ENCODE measurements at places on chromosomes 5 and 9.

DNA sequence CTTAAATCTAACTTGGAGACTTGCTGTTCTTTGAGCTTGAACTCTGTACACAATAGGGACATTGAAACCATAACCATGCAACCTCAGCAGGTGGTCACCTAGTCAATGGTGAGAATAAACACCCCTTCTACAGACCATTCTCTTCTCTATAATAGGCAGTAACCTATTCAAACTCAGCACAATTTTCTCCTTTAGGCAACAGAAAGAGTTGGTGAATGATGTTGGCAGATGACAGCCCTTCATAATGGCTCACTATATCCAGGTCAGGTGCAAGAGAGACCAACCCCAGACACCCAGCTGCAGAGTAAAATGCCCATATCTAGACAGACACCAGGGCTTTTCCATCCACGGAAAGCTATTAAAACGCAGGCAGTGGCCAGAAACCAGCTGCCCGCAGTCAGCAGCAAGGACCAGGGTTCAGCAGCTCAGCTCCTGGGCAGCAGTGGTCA is 106.7 kb downstream of the SERINC5 start:
- DNase-seq: no peak

DNA sequence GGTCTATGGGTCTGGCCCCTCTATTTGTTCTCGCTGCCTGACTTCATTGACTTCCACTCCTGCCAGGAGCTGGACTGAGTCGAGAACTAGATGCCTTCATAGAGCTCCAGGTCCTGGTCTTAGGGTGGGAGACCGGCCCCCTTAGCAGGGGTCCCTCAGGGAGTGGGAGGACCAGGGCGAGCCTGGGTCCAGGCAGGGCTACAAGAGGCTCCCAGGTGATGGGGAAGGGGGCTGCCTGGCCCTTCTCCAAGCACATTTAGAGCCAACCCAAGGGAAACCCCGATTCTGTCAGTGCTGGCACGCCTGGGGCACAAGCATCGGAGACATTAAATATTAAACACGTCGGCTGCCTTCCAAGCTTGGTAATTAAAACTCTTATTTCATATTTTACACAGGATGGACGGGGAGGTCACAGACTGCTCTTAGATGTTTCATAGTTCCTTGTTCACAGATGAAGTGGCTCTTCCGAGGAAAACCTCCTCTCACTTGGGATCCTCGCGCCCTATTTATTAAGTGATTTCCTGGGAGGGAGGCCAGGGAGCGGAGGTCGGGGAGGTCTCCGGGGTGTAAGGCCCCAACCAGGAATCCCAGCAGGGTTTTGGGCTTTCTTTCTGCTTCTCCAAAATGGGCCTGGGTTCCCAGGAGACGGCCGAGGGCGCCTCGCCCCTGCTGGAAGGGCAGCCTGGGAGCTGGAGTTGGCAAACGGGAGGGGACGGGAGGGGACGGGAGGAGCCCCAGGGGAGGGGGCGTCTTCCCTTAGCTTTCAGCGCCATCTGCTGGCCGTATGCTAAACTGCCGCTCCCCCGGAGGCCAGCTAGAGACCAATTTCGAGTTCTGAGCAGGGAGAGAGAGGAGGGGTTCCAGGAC is 23.4 kb upstream of the ZBTB43 start:
- DNase-seq: no peak

DNA sequence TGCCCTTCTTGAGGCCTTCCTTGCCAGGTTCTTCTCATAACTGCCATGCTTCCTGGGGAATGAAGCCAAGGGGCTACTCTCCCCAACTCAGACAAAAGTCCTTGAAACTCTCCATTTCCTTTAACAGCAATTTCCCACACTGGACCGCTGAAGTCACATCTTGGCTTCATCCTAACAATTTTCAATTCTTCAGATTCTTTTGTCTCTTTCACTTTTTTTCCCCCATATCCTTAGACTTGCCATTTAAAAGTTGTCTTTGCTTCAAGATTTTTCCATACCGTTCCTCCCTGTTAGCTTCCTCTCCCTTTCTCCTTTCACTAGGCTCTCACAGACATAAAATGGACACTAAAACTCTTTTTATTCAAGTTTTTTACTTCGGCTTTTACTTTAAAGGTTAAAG is 93.1 kb upstream of the ITGA1 start:
- no peak for DNase-seq

- no peak for DNase-seq
Observed at GRCh38 chr9:35322075-35322885, 160.5 kb downstream of the UNC13B start.

DNA sequence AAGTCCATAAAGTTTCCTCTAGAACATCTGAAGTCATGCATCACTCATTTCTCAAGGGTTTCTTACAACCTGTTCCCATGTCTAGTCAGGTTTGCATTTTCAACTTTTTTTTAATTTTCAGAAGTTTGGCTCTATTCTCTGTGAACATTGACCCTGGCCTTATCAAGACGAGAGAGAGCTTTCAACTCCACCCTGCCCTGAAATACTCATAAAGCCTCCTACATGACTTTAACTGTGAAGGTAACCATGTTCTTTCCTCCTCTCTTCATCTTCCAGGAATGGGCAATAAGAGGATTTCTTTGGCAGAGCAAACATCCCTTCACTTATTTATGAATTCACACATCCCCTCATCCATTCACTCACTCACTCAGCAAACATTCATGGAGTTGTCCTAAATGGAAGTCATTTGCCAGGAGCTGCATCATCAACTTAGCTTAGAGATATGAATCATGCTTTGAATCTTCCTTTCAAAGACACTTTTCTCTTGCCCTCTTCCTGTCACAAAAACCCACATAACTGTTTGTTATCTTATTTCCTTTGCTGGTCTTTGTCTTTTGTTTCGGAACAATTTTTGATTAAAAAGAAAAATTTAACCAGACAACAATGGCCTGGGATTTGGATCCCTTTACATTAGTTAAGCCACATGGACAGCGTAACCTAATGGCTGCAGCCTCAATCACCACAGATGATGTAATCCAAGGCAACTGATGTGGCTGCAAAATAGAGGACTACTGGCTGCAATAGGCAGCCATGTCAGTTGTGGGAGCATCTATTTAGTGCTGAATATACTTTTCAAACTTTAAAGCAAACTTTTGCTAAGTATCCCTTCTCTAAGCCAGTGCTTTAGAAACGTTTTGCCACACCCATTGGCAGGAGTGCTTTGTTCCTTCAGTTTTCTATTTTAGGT is 43.0 kb upstream of the GNAQ start:
- DNase-seq: no peak

GRCh38 chr9:38339087-38339486 is 53.4 kb upstream of the ALDH1B1 start:
- no peak for DNase-seq

GRCh38 chr9:94847486-94847885 is 121.0 kb downstream of the AOPEP start:
- no peak for DNase-seq

DNA sequence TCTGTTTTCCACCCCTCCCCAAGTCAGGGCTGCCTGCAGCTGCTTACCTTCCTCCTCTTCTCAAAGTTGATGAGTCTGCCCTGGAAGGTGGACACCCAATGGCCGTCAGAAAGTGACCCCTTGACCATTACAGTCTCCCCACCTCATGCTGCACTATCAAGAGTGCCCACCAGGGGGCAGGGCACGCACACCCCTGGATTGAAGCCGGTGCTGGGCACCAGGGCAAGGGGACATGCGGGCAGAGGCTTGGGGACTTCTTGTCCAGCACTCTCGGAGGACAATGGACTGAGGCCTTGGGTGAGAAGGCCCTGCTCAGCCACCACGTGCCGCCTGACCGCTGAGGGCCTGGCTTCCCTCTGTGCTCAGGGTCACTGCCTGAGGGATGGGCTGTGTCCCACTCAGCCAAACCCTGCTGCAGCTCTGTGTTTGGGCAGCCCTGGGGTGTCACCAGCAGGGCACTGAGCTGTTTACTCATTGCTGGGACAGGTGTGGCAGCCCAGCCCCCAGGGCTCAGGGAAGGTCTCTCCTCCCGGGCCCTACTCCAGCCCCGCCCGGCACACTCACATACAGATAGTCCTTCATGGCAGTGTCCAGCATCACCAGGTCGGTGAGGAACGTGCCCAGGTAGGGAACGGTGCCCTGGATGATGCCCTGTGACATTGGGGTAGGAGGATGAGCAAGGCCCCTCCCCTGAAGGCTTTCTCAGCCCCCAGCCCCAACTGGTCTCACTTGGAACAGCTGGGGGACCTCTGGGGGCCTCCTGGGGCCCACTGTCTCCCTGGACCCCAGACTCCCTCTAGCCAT is 17.7 kb downstream of the RALGDS start:
- DNase-seq: no peak

DNA sequence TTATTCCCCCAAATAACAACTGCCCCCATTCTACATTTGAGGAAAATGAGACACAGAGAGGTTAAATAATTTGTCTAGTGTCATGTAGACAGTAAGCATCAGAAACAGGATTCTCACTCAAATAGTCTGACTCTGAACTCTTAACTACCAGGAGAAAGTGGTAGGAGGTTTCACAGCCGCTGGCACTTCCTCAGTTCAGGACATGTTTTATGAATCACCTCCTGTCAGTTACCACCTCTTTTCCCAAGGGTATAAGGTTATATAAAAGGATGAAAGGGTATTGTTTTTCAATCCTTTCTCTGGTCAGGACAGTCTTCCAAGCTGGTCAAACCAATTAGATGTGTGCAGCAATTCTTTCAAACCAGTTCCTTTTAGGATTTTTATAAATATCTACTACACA is 52.1 kb downstream of the TSSK1B start:
- no peak for DNase-seq

GRCh38 chr9:137460363-137461315 is 1.5 kb upstream of the NSMF start:
- no peak for DNase-seq

GRCh38 chr5:155556700-155557099 is 543.1 kb downstream of the KIF4B start:
- no peak for DNase-seq

DNA sequence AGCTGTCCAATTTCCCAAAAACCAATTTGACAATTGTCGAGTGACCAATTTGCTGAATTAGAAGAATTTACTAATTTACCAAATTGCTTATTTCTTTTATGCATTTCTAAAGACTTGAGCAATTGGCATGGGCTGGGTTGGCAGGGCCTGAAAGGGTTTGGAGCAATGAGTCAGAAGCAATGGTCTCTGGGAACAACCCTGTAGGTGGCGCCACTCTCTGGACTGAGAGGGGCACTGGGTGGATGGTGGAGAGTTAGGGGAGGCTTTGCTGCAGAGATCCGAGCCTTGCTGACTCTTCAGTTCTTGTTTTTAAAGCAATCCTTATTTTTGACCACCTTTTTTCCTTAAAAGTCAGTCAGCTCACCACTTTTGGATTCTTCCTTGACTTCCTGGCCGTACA is 71.5 kb upstream of the RPS23 start:
- no peak for DNase-seq

GRCh38 chr9:19409401-19410194 is 789 bp downstream of the ACER2 start:
- no peak for DNase-seq

- DNase-seq: no peak
Observed at GRCh38 chr9:17185481-17186029, 50.7 kb downstream of the CNTLN start.

DNA sequence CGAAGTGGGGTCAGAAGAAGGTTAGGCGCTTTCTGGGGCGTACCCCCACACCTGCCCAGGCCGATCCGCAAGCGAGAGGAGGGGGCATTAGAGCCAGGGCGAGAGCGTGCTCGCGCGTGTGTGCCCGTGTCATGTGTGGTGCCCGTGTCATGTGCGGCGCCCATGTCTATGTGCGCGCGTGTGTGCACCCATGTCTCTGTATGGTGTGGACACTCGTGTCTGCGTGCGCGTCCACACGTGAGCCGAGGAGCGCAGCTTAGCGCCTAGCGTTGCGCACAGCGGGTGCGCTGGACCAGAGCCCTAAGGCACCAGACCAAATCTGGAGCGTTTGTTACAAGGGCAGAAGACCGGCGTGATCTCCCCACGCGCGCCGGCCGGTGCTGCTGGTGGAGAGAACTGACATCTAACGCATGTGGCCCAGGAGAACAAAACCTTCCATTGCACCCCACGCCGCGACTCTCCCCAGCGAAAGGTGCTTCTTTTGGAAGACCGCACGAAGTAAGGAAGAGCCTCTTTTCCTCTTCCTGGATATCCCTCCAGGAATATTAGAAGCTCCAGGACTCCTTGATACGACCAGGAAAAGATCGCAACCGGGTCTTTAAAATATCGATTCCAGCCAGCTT is 644 bp downstream of the NIM1K start:
- DNase-seq: no peak

DNA sequence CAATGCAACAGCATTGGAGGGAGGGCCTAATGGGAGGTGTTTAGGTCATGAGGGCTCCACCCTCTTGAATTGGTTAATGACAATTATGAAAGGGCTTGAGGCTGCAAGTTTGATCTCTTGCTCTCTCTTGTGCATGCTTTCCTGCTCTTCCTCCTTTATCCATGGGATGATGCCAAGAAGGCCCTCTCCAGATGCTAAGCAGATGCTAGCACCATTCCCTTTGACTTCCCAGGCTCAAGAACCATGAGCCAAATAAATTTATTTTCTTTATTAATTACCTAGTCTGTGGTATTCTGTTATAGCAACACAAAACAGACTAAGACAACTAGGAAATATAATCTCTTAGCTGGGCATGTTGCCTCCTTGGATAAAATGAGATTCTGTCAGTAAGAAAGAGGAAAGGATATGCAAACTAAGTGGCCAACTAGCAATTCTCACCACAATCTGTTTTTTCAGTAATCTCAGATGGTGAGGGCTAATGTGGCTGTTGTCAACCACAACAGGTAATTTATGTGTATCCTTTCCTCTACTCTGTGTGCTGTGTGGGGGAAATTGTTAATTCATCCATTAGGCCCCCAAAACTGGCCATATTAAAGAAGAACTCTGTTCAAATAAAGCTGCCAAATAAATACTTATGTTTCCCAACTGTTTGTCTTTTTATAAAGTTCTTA is 269.1 kb upstream of the CD180 start:
- DNase-seq: no peak

DNA sequence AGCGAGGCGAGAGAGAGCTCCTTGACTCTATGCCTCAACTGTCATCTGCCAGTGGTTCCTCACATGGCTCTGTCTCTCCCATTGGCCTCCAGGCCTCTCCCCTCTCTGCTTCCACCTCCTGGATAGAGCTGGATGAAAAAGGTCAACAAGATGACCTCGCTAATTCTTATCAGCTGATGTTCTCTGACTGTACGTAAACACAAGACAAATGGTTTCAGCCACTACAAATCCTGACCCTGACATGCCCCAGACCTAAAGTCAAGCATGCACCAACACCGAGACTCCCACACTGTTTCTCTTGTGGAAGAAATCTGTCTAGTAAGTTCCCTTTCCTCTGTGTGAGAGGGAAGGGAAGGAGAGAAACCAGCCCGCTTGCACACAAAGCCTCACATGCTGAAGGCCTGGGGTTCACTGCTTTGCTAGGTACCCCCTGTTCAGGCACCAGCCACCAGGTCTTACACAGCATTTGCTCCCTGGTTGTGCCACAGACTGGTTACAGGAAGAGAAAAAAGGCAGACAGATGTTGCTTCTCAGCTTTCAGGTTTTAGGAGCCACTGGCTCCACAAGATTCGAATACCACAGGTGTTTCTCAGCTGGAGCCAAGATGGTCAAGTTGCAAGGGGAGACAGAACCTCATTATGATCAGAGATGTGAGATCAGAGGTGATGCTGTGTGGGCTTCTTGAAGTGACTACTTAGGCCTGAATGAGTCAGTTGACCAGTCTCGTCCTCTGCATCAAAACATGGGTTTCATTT is 592.5 kb downstream of the CCDC171 start:
- no peak for DNase-seq

All from cortex of kidney (tissue), 1 donor.